ENCODE measurements at places on chromosomes 12 and 14.

DNA sequence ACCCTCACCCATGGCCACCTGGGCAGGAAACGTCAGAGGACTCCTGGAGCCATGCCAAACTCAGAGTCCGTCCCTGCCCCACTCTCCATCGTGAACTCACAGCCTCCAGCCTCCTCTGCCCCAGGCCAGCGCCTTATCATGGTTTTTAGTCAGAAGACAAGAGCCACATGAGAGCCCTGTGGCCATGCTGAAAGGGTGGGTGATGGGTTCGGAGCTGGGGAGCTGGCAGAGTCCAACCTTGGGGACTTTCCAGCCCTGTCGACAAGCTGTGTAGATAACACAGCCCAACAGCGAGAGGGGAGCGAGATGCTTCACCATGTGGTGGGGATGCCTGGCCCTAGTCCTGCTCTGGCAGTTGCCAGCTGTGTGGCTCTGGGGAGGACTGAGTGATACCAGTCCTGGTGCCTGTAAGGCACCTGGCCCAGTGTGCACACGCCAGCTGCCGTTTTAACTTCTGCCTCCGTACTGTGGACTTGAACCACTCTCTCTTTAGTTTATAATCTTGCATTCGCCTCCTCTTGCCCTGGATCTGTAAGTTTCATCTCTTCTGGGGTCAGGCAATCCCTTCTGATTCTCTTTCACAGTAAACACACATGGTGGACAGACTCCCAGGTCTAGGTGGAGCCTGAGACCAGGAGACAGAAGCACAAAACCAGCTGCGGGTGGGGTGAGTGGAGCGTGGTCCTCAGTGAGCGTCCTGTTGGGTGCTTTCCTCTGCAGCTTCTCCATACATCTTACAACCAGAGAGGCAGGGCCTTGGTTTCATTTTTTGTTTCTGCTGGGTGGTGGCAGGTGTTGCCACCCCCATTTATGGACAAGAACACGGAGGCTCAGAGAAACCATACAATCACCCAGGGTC, 55.3 kb downstream of the RIN3 start:
- DNase-seq, result no peak

DNA sequence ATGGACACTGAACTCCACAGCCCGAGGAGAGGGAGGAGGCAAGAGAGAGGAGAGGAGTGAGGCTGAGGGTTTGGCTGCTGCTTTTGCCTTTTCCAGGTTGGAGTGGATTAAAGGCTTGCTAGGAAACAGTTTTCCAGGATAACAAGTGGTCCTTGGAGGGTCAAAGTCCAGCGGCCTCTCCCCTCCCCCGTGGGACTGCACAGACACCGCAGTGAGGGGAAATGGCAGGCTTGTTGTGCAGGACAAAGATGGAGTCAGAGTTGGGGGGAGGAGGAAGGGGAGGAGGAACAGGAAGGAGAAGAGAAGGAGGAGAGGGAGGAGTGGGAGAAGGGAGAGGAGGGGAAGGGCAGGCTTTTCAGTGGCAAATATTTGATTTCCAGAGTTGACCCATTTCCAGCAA, 245.5 kb downstream of the RBM19 start:
- DNase-seq, result no peak

DNA sequence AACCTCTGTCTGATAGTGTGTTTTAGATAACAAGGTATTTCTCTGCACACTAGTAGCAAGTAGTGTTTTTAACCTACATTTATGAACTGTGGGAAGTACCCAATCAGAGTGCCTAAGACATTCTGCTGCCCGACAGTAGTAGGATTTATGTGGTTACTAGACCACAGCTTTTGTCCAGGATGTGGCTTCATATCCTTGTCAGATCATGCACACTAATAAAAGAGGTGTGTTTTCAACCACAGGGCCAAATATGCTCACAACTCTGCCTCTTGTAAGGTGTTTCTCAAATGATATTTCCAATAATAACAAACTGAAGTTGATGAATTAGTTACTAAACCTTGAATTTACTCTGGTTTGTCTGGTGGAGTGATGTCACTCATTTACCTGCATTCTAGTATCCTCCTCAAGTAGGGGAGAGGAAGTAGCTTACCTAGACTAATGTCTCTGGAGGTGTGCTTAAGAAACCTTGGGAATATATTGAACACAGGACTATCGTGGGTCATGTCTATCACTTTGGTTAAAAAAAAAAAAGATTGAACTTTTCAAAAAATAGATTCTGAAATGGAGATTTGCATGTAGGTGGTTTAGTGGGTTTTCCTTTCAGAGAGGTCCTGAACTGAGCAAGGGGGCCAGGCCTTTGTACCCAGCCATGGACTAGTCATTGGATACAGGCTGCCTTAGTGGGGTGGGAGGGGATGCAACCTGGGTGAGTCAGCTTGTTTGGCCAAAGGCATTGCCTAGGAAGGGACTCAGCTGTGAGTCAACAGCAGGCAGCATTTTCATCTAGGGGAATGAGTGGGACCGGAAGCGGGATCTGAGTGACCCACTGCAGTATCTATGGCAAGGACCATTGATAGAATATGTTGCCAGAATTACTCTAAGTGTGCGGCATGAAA, 14.1 kb downstream of the FBXW8 start:
- DNase-seq, result no peak

DNA sequence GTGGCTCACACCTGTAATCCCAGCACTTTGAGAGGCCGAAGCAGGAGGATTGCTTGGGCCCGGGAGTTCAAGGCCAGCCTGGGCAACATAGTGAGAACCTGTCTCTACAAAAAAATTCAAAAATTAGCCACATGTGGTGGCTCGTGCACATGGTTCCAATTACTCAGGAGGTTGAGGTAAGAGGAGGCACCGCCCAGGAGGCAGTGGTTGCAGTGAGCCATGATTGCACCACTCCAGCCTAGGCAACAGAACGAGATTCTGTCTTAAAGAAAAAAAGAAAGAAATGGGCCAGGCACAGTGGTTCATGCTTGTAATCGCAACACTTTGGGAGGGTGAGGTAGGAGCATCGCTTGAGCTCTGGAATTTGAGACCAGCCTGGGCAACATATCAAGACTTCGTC, 33.5 kb downstream of the MAP1LC3B2 start:
- DNase-seq, result no peak

DNA sequence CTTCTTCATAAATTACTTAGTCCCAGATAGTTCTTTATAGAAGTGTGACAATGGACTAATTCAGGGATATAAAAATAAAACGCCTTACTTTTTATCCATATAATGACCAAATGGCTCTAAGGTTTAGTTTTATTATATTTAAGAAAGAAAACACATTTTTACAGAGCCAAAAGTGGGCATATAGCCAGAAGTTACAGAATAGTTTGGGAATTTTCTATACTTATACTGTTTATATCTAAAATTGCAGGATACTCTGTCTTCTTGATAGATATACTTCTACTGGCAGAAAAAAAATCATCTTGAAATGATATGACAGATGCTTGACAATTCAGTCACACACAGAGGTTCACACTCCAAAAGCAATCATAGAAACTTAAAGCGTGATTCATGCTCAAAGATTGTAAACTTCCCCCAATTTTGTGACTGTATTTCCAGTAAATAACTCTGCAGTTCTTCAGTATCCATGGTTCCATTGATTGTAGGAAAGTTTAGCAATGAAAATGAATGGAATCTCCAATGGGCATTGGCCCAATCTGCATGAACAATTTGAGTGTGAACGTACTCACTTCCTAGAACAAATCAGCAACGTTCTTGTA, 307.8 kb downstream of the NOVA1 start:
- no peak for DNase-seq

- DNase-seq, result no peak
These were observed 6.6 kb upstream of the PPM1A start for GRCh38 chr14:60242429-60242828.

Measured in nucleus accumbens (tissue), 56 donors.